ENCODE measurements at places on chromosomes 1 and 21.

GRCh38 chr1:212284332-212284743, 872 bp upstream of the PPP2R5A start:
- DNase-seq = no peak

DNA sequence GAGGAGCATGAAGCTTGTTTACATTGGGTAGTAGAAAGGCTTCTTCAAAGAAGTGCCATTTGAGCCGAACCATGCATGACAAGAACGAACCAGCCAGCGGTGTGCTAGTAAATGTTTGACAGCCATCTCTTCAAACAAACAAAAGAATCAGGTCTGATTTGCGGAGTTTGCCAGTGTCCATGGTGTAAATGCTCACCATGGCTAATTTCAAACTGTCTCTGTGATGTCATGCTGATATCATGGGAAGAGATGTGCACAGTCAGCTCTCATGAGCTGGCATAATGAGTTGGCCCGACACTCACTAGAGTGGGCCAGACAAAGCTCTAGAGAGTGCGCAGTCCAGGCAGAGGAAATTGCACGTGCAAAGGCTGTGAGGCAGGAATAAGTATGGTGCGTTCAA, 101.1 kb downstream of the KAZN start:
- no peak for DNase-seq

GRCh38 chr1:21174654-21175323, 1.9 kb downstream of the EIF4G3 start:
- DNase-seq = no peak

DNA sequence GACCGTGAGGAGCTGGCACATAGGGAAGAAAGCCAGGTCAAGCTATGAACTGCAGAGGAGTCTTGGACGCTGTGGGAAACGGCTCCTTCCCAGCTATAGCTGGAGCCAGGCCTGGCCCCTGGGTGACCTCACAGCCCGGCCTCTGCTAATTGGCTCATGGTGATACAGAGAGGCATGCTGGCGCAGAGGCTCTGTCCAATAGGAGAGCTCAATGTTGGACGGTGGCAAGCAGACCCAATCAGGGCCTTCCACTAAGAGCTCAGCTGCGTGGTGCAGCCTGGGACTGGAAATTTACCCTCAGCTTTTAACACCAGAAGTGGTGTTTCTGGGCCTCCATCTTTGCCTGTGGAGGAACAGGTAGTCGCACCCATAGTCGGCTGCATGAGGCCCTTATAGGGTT, 64.4 kb upstream of the GRHL3 start:
- no peak for DNase-seq

GRCh38 chr1:233088613-233089012, 138.2 kb downstream of the NTPCR start:
- DNase-seq = no peak

All from nephron progenitor cell (in vitro differentiated cells).